ENCODE measurements at places on chromosomes 11 and 22. TPM values are rescaled to one million over a fixed set of nuclear protein-coding genes. Genes with fewer than 3 reads are reported as not detected.

- no peak for DNase-seq
Observed at GRCh38 chr22:17867160-17867785, 93.0 kb upstream of the BID start.

GRCh38 chr11:63978551-63979239 is 4.3 kb downstream of the COX8A start:
- DNase-seq, result no peak

- DNase-seq, result no peak
Observed at GRCh38 chr22:25351631-25352293, 132.3 kb downstream of the CRYBB2 start.

DNA sequence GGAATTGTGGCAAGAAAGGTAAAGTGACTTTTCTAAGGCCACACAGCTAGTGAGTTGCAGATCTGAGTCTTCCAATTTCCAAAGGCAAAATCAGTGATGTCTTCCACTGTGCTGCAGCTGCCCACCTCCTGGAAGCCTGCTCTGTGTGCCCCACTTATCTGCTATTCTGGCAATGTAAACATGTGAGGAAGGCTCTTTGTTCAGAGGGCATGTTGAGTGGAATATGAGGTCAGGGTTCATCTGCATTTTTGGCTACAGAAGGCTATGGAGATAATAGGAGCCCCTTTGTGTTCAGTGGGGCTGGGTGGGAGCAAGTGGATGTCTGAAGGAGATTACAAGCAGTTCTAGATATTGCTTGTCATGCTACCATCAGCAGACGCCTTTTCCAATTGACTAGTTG is 396.2 kb downstream of the BUD13 start:
- no peak for DNase-seq

DNA sequence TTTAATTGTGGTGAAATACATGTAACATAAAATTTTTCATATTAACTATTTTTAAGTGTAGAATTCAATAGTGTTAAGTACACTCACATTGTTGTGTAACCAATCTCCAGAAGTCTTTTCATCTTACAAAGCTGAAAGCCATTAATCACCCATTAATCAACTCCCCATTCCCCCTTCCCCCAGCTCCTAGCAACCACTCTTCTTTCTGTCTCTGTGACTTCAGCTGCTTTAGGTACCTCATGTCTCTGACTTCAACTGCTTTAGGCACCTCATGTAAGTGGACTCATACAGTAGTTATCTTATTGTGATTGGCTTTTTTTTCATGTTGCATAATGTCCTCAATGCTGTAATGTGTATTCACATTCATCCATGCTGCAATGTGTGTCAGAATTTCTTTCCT is 150.8 kb upstream of the NTM start:
- DNase-seq, result no peak

GRCh38 chr11:36254713-36255112 is 34.5 kb downstream of the COMMD9 start:
- DNase-seq, result no peak

- DNase-seq, result no peak
Observed at GRCh38 chr11:68931911-68932310, 28.2 kb downstream of the IGHMBP2 start.

- no peak for DNase-seq
Observed at GRCh38 chr11:83292709-83293456, 6.7 kb upstream of the CCDC90B start.

GRCh38 chr11:9756878-9757277 is 93.0 kb downstream of the SWAP70 start:
- DNase-seq, result no peak

DNA sequence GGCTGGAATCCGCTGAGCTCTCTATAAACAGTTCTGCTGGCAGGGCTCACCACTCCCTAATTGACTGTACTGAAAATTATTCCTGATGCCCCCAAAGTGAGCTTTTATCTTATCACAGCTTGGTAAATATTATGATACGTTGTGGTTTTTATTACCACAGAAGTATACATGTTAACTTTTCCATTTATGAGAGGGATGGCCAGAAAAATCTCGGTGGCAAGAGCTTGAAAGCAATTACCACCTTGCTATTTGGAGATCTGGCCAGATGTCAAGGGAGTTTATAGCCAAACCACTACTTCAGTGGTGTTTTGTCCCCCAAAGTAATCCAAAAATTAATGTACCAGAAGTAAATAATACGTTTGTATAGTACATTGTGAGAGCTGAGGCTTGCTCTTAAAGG is 75.4 kb upstream of the RCN1 start:
- no peak for DNase-seq

DNA sequence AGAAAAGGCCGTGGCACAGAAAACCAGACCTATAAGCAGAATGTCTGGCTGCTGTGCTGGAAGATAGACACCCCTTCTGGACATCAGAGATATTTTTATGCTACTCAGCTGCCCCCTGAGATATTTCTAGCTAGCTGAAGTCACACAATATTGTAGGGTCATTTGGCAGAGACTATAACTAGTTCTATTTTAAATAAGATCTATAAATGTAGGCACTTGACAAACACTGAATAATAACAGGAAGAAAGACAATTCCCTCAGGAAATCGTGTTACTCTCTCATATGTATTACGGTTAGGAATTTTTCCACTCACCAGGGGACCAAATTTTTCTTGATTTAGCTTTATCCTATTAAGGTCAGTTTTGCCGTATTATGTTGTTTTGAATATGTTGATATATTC is 845.4 kb downstream of the OPCML start:
- DNase-seq, result no peak

GRCh38 chr22:17903564-17904295 is 120.6 kb downstream of the MICAL3 start:
- no peak for DNase-seq

GRCh38 chr11:59854871-59855270 is 9.6 kb upstream of the CBLIF start:
- no peak for DNase-seq

GRCh38 chr22:45585437-45585755 is 82.7 kb downstream of the FBLN1 start:
- DNase-seq, result no peak

GRCh38 chr22:43457002-43457401 is 45.2 kb downstream of the MPPED1 start:
- DNase-seq, result no peak

- no peak for DNase-seq
Observed at GRCh38 chr22:26646158-26646557, 11.2 kb upstream of the MIAT start.

DNA sequence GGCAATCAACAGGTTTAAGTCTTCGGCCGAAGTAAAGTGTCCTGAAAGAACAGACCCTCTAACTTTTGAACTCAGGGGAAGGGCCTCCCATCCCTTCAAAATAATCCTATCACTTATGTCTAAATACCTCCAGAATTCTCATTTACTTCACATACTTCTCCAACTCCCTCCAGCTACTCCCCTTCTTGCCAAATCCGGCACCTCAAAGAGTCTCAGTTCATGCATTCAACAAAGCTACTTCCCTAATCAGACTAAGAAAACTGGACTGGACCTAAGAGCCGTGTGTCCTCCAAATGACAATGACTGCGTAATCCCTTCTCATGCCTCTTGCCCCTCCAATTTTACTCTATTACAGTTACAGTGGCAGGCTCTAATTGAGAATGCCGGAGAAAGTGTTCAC is 1.3 kb downstream of the DDB1 start:
- no peak for DNase-seq

DNA sequence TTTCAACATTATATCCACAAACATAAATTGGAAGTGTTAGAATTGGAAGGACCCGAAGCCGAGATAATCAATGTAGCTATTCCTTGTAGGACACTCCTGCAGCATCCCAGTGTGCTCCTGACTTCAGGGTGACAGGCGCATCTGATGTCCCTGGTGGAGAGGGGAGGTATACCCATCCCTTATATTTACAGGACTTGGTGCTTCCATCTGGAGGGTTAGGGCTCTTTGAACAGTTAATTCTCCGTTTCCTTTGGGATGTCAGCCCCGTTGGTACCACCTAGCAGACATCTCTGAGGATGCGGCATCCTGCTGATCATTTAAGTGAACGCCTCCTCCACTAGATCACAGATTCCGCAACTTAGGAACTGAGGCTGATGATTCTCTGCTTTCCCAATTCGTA is 451.3 kb downstream of the OPCML start:
- no peak for DNase-seq

DNA sequence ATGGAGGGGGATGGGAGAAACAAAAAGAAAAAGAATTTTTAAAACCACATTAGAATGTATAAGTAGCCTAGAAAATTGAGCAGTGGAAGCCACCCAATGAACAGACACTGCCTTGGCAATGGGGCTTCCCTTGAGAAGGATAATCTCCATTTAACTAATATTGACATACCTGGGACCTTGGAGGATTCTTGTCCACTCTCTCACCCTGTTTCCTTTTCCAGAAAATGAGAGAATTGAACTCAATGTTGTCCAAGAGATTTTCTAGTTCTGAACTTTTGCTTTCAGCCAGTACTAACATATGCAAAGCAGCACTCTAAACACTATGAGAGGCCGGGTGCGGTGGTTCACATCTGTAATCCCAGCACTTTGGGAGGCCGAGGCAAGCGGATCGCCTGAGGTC is 524 bp downstream of the MS4A8 start:
- DNase-seq, result no peak

DNA sequence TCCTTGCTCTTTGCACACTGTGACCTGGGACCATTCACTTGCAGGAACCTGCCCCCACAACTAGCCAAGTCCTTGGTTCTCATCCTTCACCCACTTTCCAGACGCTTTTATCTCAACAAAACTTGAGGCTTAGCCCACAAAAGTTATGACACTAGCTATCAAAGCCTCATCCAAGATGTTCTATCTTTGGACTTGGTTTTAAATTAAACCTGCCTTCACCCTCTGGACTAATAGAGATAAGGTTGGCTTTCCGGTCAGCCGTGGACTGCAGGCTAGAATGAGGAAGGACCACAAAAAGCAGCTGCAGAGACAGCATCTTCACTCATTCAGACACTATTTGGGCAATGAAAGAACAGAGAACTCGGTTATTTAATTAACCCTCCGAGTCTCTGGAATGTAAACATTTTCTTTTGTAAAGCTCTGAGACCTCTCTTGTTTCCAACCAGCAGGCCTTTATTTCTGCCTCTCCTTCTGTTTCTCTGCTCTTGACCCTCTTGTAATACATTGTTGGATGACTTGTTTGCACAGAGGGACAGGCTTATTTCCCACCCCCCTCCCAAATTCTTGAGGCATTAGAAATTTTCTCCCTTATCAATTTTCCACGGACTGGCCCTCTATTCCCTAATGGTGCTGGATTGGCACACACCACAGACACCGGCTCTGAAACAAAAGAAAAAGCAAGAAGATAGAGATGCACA is 41.4 kb downstream of the ARL14EP start:
- no peak for DNase-seq

GRCh38 chr11:35193767-35194166 is 54.8 kb downstream of the CD44 start:
- DNase-seq, result no peak

- DNase-seq, result no peak
Observed at GRCh38 chr11:70735976-70736375, 337.6 kb downstream of the CTTN start.

- DNase-seq, result no peak
Observed at GRCh38 chr11:114161486-114162250, 102.2 kb downstream of the ZBTB16 start.

DNA sequence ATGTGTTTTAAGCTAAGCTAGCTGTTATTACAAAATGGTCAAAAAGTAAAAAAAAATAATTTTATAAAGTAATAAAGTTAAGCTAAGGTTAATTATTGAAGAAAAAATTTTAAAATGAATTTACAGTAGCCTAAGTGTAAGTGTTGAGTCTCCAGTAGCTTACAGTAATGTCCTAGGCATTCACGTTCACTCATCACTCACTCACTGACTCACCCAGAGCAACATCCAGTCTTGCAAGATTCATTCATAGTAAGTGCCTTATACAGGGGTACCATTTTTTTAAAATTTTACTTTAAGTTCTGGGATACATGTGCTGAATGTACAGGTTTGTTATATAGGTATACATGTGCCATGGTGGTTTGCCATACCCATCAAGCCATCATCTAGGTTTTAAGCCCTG is 11.6 kb upstream of the OOSP4B start:
- DNase-seq, result no peak

DNA sequence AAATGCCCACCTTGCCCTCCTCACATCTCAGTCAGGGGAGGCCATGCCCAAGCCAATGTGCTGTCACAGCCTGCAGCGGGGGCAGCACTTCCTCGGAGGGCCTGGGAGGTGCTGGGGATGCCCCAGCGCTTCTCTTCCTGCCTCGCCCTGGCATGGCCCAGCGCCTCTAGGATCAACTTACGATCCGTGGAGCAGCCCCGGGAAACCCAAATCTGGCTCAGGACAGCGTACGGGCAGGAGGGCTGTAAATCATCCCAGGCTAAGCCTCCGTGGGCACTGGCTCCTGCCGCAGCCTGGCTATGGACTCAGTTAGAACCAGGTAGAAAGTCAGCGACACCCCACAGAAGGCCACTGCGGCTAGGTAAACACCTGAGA is 60.9 kb upstream of the EMID1 start:
- DNase-seq, result no peak

- DNase-seq, result no peak
Observed at GRCh38 chr11:111393096-111393495, 14.0 kb upstream of the POU2AF1 start.

The OR51E2 gene
- polyA plus RNA-seq, result 0.89 TPM

The SLC22A8 gene
- polyA plus RNA-seq, result 23.1 TPM

The TPBGL gene
- 0.14 TPM for polyA plus RNA-seq

The APLNR gene
- 86.7 TPM for polyA plus RNA-seq

The CCND1 gene
- polyA plus RNA-seq, result 161 TPM

The ANO3 gene
- polyA plus RNA-seq, result 2.6 TPM

The QSER1 gene
- 46.7 TPM for polyA plus RNA-seq

The BID gene
- polyA plus RNA-seq, result 10.9 TPM

The IFITM1 gene
- 34.7 TPM for polyA plus RNA-seq

The C11orf97 gene
- not detected for polyA plus RNA-seq

The PKDREJ gene
- 0.26 TPM for polyA plus RNA-seq

The MRGPRX4 gene
- polyA plus RNA-seq, result not detected

The VSTM5 gene
- 1.5 TPM for polyA plus RNA-seq

The APOA5 gene
- not detected for polyA plus RNA-seq

Data from left renal pelvis (tissue), 4 donors.